Head of caudate nucleus (tissue), 42 donors: ENCODE measurements at places on chromosomes 16 and 17.

- peak; percentile 68 for DNase-seq
Measured at GRCh38 chr17:28227316-28228108, 91.5 kb upstream of the TMEM97 start.

DNA sequence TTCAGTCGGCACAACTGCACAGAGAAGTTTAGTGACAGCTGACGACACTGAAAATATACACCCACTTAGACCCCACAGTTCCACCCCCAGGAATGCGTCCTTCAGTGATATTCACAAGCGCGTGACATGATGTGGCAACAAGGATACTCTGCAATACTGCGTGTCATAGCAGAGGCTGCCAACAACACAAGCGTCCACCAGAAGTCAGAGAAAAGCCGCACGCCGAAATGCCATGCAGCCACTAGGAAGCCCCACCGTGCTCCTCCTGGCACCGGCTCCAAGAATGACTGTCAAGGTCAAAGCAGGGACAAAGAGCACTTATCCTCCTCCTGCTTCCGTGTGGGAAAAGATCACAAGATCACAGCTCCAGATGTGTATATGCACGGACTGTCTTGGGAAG is 3.5 kb downstream of the ATP2A3 start:
- peak; percentile 26 for DNase-seq

DNA sequence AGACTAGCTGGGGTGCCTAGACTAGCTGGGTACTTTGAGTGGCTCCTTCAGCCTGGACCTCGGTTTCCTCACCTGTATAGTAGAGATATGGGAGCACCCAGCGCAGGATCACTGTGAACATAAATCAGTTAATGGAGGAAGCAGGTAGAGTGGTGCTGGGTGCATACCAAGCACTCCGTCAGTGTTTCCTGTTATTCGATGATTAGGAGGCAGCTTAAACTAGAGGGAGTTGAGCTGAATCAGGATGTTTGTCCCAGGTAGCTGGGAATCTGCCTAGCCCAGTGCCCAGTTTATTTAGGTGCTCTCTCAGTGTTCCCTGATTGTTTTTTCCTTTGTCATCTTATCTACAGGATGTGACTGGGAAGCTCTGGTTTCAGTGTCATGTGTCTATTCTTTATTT is 8.4 kb upstream of the TMEM235 start:
- no peak for DNase-seq

GRCh38 chr16:89325861-89326471 is 108.5 kb downstream of the ZNF778 start:
- peak; percentile 53 for DNase-seq

- no peak for DNase-seq
Measured at GRCh38 chr17:81305051-81305630, 10.0 kb upstream of the SLC38A10 start.

- DNase-seq, result no peak
Measured at GRCh38 chr16:86751076-86752030, 173.0 kb downstream of the FOXL1 start.

GRCh38 chr16:15604460-15605440 is 38.2 kb downstream of the MARF1 start:
- DNase-seq, result peak; percentile 31

- DNase-seq, result no peak
Measured at GRCh38 chr16:17364319-17365210, 106.2 kb downstream of the XYLT1 start.

- DNase-seq, result peak; percentile 62
Measured at GRCh38 chr17:82931699-82932517, 92.1 kb upstream of the ZNF750 start.

- no peak for DNase-seq
Measured at GRCh38 chr17:3761918-3762380, 38.2 kb downstream of the HASPIN start.
